ENCODE measurements at places on chromosomes 16 and 17. TPM values are rescaled to one million over a fixed set of nuclear protein-coding genes. Genes with fewer than 3 reads are reported as not detected.
A peak's percentile ranks its signal among the peaks of the same experiment; 100 is the strongest.

DNA sequence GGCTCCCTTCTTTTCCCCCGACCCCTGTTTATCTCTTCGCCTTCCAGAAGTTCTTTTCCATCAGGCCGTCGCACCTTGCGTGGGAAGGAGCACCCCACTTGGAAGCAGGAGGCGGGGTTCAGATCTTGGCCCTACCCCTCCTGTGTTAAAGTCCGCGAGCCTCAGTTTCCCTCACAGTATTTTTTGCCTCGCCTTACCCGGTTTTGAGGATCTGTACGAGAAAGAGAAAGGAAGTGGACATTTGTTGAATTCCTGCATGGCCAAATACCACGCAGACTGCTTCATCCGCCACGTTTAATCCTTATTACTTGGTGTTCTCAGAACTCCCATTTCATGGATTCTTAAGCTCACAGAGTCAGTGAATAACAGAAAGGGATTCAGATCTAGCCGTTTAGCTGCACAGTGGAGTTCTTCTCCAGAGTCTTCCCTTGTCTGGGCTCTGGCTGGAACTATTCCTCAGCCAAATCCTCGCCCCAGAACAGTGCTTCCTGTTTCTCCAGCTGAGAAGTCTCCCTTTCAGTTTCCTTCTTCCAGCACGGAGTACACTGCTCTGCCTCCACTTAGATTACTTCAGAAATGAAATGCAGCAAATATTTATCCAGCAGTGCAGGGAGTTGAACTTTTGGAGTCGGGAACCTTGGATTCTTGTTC is 590 bp downstream of the TMEM219 start:
- DNase-seq, result no peak

DNA sequence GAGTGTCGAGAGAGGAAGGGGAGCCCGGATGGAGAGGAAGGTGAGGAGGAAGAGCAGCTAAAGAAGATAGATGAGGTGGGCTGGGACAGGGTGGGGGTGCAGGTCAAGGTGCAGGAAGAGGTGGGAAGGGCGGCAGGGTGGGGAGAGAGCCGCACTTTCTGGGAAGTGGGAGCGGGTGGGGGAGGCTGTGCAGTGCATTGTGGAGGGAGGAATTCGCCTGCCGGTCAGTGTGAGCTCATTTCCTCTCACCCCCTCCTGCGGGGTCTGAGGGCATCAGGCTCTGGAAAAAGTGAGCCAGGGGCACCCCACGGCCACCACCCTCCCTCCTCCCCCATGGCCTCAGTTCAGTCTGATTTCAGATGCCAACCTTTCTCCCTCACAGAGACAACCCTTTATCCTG is 2.5 kb upstream of the ARHGAP23 start:
- no peak for DNase-seq

The OSGIN1 gene
- 11.5 TPM for total RNA-seq

DNA sequence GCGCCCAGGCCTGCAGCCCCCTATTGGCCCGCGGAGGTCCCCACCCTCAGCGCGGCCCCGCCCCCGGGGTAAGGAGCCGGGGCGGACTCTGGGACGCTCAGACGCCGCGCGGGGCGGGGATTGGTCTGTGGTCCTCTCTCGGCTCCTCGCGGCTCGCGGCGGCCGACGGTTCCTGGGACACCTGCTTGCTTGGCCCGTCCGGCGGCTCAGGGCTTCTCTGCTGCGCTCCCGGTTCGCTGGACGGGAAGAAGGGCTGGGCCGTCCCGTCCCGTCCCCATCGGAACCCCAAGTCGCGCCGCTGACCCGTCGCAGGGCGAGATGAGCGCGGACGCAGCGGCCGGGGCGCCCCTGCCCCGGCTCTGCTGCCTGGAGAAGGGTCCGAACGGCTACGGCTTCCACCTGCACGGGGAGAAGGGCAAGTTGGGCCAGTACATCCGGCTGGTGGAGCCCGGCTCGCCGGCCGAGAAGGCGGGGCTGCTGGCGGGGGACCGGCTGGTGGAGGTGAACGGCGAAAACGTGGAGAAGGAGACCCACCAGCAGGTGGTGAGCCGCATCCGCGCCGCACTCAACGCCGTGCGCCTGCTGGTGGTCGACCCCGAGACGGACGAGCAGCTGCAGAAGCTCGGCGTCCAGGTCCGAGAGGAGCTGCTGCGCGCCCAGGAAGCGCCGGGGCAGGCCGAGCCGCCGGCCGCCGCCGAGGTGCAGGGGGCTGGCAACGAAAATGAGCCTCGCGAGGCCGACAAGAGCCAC is at the start of gene NHERF1:
Gene NHERF1, plus strand, starts transcription at position 100 of the 750 bp plus-strand sequence. Its CDS starts 219 bp downstream, at position 319.
- peak; percentile 97 for DNase-seq

The CPHXL2 gene
- total RNA-seq, result not detected

GRCh38 chr17:78724999-78725398 is 57.1 kb downstream of the CYTH1 start:
- DNase-seq, result no peak

GRCh38 chr17:44024271-44024663 is 9.5 kb upstream of the TMEM101 start:
- no peak for DNase-seq

DNA sequence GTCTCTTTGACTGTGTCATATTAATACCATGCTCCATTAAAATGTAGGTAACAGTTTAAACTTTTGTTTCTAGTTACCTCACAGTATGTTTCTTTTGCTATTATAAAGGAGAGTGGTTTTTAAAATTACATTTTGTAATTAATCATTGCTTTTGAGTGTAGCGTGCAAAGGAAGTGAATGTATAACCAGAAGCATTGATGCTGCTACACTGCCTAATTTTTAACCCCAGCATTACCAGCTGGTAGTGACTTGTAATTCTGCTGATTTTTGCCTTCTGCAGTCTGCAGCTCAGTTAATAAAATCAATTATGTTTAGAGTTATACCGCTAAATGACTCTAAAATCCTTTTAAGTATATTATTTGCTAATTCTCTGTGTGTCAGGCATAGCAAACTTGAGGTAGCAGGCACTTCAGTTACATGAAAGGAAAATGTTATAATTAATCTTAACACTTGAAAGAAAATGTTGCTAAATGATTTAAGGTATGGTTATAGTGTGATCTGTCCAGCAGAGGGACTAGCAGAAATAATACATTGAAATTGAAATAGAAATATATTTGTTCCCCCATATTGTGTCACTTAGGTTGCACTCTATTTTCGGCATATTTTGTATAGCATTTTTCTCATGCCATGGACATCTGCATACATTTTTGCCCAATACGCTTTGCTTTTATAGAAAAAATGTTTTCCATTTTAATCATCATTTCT is 388.5 kb downstream of the CNTNAP4 start:
- no peak for DNase-seq

GRCh38 chr17:2925011-2925410 is 128.8 kb downstream of the RAP1GAP2 start:
- DNase-seq, result no peak

DNA sequence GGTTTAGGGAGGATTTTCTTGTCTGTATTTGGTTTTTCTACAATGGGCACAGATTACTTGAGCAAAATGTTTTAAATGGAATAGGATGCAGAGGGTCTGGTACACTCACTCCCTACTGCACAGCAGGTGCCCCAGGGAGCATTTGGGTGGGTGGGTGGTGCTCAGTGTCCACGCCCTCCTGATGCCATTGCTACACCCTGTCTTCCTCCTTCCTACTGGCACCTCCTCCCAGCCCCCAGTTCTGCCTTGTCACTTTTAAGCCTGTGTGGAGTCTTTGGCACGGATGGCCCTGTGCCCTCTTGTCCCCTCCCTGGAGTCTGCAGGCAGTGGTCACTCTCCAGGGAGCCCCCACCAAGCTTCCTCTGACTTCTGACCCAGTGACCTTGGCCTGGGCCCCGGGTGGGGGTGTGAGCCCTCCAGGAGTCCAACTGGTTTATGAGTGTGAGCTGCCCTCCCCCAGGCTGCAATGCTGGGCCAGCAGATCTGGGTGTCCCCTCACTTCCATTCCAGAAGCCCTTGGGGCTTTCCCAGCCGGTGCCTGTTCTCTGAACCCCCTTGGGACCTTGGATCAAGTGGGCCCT is 15.5 kb downstream of the LLGL2 start:
- DNase-seq, result no peak

GRCh38 chr17:11140043-11140442 is 101.0 kb upstream of the SHISA6 start:
- DNase-seq, result peak; percentile 61

The TMEM238L gene
- not detected for total RNA-seq

The PPM1E gene
- total RNA-seq, result 0.22 TPM

Data from sciatic nerve (tissue), 2 donors.